Stimulated activated CD4-positive, alpha-beta T cell treated with anti-CD3 and anti-CD28 coated beads, TNF-alpha, amount 100 ng/mL, for 1 hour (primary cell): ENCODE measurements at places on chromosomes 5 and 9.

DNA sequence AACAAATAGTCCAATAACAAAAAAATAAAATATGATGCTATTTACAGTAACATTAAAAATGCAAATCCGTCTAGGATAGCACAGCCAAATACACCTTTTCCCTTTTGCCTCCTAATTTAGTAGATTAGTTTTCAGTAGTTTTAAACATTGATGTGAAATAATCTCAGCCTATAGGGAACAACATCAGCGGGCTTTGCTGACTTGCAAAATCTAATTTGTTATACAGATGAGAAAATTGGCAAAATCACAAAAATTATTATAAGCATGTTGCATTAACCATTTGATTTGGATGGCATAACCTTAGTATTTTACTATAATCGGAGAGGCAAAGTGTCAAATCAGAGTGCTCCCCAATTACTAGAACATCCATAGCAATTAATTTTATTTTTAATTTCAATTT lies 563.5 kb downstream of the CDH18 start:
- DNase-seq, result no peak

- DNase-seq, result no peak
Measured at GRCh38 chr5:177592905-177593304, 902 bp downstream of the TMED9 start.

DNA sequence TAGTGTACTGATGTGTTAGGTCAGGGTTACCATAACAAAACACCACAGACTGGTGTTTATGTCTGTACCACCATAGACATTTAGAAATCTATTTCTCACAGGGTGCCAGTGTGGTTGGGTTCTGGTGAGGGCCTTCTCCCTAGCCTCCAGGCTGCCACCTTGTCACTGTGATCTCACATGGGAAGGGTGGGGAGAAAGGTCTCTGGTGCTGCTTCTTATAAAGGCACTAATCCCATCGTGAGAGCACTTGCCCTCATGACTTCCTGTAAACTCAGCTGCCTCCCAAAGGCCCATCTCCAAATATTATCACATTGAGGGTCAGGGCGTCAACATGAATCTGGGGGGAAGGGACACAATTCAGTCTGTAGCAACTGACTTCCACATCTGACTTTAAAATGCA lies 49.8 kb downstream of the PIK3R1 start:
- DNase-seq, result no peak

- DNase-seq, result no peak
Measured at GRCh38 chr5:56088967-56089829, 94.4 kb upstream of the IL6ST start.

DNA sequence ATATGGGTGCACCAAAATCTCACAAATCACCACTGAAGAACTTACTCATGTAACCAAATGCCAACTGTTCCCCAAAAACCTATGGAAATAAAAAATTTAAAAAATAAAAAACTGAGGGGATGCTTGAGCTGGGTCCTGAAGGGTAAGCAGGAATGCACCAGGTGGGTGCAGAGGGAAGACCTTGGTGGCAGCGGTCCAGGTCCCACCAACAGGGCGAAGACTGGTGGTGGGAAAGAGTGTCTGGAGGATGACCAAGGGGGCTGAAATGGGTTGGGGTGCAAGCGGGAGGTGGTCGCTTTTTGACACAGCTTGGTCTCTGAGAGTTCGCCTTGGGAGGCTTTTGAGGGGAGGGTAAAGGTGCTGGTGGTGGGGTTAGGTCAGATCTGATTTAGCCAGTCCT lies 3.3 kb upstream of the DAB2IP start:
- DNase-seq, result no peak

DNA sequence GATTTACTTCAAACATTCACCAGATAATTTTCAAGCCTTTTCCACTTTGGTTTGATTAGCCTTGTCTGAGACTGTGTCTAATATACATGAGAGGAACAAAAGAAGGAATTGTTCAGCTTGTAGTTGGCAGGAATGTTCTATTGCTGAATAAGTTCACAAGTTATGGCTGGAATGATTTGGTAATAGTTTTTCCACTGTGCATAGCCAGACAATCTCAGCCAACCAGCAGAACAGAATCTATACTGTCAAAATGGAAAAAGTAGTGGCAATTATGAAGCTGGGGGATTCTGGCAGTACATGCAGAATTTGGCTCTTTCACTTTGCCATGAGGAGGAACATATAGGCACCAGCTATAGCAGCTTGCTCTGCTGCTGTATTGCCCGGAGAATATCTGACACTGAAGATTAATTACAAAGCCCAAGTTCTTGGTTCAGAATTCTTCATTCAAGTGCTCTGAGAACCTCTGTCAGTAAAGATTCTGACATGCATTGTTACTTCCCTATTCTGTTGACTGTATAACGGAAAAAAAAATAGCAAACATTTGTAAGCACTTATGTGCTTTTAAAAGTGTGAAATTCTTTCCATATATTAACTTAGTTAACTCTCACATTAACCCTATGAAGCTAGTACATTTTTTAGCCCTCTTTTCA lies 150.6 kb downstream of the PRR16 start:
- no peak for DNase-seq

GRCh38 chr9:133471551-133472276 lies 7.2 kb downstream of the SLC2A6 start:
- DNase-seq, result no peak

- no peak for DNase-seq
Measured at GRCh38 chr9:6733831-6734230, 23.9 kb upstream of the KDM4C start.

GRCh38 chr5:8333977-8334376 lies 465.0 kb downstream of the MTRR start:
- DNase-seq, result no peak

DNA sequence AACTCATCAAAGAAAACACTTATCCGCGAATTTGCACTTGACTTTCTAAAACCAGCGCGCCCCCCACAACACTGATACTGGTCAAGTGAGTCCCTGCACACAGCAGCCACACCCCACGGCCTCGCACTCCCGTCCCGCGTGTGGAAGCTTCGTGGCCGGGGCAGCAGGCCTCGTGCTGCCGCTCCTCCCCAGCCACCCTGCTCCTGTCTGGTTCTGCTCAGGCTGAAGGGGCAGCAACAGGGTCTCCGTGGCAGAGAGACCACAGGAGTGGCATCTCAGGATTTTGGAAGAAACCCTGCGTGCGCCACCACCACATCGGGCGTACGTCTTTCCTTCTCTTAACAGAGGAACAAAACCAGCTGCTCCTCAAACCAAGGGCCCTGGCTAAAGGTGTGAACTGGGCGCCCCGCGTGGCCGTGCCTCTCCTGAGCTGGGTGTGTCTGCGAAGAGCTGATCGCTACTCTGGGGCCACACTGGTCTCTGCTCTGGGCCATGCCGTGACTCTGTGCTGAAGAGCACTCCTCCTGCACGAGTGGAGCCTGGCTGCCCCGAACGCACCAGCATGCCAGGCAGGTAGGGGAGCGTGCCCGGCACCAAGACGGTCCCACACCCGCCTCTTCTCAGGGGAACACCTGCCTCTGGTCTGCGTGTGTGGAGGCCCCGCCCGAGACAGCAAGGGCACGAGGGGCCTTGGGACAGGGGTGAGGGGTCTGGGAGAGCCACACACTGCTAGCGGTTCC lies 17.4 kb upstream of the LHX3 start:
- DNase-seq, result no peak

- DNase-seq, result no peak
Measured at GRCh38 chr5:74442466-74442865, 198.1 kb downstream of the ENC1 start.

DNA sequence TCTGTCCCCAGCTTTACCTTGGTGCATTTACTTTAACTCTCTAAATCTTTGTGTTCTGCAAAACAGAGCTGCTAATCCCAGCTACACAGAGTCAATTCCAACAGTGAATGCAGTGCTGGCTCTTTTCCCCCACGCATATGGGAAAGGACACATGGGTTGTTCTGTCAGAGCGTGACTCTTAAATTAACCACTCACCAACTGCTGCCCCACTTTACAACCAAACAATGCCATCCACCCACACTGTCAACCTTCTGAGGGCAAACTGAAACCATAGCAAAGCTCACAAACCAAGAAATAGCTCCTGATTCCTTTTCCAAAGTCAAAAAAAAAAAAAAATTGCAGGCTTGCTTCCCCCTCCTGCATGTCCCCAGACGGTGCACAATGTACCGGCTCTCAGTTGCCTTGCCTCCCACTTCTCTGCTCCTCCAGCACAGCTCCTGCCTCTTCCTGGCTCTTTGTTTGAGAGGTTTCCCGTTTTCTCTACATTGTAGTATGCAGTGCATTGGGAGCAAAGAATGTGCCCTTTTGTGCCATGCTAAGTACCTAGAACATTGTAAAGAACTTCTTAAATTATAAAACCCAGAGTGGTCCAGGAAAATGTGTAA lies 151.5 kb upstream of the DAPK1 start:
- DNase-seq, result no peak

GRCh38 chr5:154196955-154197652 lies 6.6 kb downstream of the GALNT10 start:
- DNase-seq, result no peak

DNA sequence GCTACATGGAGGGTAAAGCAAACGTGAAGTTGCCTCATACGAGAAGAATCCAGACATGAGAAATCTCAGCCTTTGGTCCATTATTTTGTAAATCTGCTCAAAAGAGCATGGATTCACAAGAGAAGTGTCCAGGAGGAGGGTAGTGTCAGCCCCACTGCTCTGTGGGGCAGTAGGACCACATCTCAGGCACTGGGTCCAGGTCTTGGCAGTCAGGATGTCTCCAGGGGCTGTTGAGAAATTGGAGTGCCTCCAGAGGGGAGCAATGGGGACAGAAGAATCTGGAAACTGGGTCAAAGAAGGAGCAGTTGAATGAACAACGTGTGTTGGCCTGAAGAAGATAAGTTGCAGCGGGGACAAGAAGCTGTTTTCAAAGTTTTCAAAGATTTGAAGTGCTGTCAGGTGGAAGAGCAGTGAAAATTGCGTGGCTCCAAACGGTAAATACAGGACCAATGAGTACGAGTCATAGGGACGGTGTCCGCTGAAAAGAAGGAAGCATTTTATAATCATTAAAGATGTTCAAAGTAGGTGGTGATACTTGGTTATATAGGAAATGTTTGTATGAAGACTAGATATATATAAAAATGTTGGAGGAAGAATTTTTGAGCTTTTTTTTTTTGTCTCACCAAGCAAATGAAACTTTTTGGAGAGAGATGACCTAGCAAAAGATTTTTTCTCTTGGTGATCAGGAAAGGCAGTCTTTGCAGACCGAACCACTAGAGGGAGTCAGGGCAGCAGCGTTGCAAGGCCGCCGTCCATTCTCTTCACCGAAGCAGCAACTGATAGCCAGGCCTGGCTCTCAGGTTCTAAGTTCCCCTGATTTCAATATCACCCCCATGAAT lies 57.1 kb upstream of the ZBED3 start:
- DNase-seq, result peak; percentile 12

GRCh38 chr5:33867241-33867640 lies 24.5 kb downstream of the ADAMTS12 start:
- DNase-seq, result no peak

DNA sequence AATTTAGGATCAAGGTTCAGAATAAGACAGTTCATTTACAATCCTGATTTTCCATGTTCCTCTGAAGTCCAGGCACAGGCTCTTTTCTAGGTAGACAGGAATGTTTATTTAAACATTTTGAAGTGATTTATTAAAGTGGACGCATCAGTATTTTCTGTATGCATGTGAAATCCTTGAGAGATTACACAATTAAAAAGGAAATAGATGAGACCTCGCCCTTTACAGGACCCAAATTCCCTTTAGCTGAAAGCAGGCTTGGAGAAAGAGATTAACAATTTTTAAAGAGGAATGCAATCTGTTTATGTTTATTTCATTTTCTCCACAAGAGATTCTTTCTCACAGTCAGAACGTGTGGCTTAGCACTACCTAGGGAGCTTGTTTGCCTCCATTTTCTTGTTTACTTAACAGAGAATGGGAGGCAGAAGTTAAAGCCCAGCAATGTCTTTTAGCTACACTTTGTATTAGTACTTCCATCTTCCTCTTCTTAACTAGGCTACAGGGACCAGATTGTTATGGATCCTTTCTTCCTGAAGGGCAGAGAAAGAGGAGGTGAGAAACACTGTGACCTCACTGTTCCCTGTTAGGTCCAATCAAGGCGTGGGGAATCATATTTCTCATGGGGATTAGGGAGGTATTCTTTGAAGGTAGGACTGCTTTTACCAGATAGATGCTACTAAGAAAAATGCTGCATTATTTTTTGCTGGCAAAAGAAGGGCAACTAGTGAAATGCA lies 416.0 kb downstream of the SH3GL2 start:
- no peak for DNase-seq

- no peak for DNase-seq
Measured at GRCh38 chr9:96161819-96162218, 140.2 kb downstream of the HSD17B3 start.

DNA sequence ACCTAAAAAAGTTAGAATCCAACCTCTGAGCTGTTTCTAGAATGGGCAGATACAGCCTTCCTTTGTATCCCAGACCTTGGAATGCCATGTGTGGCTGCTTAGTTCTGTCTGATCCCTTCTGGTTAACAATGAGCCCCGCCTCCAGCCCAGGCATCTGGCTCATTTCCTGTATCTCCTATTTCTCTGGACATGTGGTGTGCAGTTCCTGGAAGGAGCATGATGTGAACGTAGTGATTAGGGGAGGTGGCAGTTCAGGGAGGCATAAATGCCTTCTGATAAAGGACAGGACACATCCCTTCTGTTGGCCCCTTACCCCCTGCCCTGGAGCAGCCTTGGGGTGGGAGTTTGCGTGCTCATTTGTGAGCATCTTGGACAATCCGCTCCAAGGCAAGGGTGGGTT lies 243.0 kb downstream of the ZSWIM6 start:
- no peak for DNase-seq

- no peak for DNase-seq
Measured at GRCh38 chr9:105701145-105701544, 6.8 kb downstream of the TMEM38B start.

GRCh38 chr5:149546974-149547373 lies 4.3 kb downstream of the CSNK1A1 start:
- no peak for DNase-seq

DNA sequence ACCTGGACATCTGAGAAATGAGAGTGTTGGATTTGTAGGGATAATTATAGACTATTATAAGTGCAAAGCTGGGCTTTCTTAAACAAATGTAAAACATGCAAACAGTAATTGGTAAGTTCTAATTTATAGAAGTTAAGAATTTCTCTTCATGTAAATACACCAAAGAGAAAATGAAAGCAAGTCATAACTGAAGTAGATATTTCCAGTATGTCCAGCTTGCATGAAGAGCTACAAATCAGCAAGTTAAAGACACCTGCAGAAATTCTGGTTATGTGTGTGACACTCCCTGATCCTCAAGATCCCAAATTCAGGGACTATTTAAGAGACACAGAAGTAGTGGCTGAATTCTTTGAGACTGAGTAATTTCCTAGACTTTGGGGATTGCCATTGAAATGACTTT lies 308.9 kb downstream of the TLE4 start:
- no peak for DNase-seq

GRCh38 chr5:52725808-52726207 lies 61.9 kb upstream of the ITGA1 start:
- DNase-seq, result no peak

GRCh38 chr5:32455311-32455710 lies 10.8 kb upstream of the ZFR start:
- no peak for DNase-seq

DNA sequence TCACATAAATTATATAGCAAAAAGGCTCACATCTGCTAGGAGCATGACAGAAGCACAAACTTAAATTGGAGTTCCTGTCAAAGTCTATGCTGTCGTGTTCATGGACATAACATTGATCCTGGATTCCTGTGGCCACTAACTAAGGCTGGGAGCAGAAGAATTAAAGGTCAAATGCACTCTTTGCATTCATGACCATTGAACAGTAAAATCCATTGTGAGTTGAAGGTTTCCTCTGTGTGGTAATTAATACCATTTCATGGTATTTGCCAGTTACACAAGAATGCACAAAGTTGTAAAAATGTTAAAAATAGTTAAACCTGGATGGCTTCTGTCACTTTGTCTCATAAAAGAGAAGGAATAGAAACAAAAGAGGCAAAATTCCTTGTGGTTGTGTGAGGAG lies 242.6 kb downstream of the NPR3 start:
- DNase-seq, result no peak
